ENCODE measurements at places on chromosomes 5 and 9. TPM values are rescaled to one million over a fixed set of nuclear protein-coding genes. Genes with fewer than 3 reads are reported as not detected.

DNA sequence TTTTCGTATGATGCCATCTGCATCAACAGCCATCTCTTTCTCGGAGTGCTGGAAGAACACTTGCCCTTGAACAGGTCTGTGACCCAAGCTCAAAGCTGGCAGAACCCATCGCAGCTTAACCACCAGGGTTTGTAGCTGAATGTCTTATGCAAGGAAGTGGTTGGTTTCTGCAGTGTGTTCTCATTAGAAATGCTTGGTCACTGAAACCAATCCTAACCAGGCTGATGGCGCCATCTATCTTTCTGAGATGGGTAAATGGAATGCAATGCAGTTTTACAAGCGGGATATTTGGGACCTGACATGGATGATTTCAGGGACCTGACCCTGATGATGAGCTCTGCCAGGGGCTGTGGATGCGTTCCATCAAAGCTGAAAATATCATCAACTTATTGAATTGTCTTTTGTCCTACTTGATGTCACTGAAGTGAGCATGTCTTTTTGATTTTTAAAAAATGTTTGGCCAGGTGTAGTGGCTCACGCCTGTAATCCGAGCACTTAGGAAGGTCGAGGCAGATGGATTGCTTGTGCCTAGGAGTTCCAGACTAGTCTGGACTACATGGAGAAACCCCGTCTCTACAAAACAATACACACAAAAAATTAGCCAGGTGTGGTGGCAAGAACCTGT lies 28.7 kb downstream of the DMRT3 start:
- peak; percentile 35 for DNase-seq

DNA sequence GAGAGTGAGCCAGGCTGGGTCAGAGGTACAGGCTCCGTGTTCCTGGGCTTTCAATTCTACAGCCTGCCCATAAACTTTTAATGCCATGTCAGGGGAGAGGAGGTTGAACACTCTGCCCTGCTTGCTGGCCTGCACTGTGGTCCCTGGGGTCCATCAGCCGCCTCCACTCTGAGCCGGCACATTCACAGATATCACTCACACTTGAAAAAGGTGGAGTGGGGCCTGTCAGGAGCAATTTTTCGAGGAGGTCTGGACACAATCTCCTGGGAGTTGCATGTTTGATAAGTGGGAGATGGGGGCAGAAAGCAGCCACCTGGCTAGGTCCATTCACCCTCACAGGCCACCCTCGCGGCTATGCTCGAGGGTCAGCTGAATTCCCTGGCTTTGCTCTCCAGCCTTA lies 22.9 kb downstream of the S1PR3 start:
- DNase-seq: no peak

GRCh38 chr5:43785198-43785597 lies 182.2 kb downstream of the NNT start:
- peak; percentile 18 for DNase-seq

DNA sequence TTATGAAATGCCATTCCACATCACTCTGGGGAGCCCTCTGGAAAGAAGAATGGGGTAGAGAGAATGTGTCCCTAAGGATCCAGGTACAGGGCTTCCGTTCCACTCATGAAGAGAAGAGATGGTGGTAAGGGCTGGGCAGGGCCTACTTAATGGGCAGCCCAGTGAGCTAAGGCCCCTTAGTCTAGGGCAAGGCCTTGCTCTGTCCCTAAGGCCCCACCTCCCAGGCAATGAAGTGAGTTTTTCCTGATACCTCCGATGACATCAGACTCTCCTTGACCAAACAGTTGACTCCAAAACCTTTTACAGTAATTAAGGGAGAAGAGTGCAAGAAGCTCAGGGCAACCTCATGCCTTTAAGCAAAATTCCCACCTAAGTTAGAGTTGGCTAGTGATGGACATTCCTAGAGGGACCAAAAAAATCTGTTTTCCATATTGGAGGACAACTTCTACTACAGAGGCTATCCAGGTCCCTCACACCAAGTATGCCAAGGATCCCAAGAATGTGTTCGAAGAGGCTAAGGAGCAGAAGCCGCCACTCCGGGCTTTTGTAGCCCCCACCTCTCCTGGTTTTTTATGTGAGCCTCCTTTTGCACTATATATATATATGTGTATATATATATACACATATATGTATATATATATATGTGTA lies 5.9 kb downstream of the KLF9 start:
- DNase-seq: no peak

GRCh38 chr9:106798016-106798799 lies 64.8 kb upstream of the ZNF462 start:
- DNase-seq: no peak

GRCh38 chr5:32777222-32777621 lies 66.1 kb downstream of the NPR3 start:
- no peak for DNase-seq

- DNase-seq: no peak
Observed at GRCh38 chr9:124098141-124098905, 86.8 kb downstream of the LHX2 start.

DNA sequence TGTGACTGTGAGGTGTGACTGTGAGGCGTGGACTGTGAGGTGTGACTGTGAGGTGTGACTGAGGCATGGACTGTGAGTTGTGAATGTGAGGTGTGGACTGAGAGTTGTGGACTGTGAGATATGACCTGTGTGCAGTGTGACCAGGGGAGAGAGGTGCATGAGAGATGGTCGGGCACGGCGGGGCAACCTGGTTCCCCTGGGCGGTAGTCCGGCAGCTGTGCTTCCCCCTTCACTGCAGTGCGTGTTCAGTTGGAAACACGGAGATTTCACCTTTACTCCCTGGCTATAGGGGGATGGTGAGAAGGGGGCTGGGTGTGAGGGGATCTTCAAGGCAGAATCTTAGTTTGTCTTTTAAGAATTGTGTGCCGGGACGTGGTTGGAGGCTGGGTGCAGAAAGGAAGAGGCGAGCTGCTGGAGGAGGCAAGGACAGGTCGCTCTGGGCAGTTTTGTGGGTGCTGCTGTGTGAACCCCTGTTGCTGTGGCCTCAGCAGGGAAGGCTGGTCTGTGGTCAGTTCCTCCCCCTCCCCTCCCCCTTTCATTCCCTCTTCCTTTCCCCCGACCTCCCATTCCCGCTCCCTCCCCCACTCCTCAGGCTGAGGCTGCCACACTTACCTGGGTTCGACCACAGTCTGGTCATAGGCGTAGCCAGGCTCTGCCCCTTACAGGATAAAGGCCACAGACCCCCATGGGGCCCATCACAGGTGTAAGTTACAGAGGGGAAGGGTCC lies 39.3 kb downstream of the CEP72 start:
- no peak for DNase-seq

DNA sequence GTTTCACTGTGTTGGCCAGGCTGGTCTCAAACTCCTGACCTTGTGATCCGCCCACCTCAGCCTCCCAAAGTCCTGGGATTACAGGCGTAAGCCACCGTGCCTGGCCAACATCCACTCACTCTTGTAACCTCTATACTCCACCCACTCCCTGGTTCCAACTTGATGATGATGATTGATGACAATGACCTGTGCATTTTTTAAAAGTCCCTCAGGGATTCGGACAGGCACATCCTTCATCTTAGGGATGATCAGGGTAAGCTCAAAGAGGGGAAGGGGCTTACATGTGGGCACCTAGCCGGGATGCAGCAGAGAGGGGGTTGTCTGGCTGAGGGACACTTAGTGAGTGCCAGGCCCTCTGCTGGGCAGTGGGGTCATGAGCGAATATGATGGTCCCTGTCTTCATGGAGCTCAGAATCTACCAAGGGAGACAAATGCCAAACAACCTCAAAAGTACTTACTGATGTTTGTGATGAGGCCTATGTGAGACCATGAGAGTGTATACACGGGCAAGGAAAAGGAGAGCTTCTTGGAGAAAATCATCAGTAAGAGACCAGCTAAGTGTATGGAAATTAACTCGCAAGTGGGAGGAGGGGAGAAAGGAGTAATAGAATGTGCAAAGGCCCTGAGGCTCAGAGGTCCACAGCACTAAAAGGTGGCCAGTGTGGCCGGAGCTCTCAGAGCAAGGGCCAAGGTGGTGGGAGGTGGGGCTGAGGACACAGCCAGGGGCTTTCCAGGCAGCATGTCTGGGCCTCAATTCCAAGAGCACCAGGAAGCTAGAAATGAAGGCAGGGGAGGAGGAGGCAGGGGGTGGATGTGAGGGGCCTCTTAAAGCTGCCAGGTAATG lies 27.4 kb downstream of the LHX2 start:
- no peak for DNase-seq

DNA sequence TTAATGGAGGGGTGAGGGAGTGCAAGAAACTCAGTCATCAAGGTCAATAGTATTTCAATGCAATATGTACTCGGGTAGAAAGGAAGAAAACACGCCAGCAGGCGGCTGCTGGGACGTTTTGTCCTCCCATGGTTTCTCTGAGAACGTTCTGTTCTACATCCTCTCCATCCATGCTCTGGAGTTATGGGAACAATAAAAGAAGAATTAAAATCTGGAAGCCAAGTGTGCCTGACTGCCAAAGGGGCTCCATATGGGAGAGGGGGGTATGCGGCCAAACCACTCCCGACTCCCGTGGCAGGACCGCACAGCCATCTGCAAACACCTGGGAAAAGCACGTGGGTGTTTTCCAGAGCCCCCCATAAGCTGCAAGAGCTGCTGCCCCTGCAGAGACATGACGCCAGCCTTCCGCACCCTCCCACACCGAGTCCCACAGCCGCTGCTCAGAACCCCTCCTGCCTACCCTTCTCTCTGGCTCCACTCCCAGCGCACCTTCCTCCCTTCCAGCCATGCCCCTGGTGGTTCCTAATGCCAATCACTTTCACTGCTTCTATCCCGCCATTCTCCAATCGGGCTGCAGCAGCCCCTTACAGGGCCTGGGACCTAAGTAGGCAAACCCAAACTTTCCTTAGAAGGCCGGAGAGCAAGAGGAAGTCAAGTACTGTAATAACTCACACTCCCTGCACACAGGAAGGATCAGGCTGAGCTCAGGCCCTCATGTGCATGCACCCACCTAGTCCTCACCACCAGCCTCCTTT lies 241.6 kb downstream of the SYK start:
- DNase-seq: no peak

GRCh38 chr5:167071981-167072610 lies 1219.3 kb upstream of the WWC1 start:
- DNase-seq: no peak

DNA sequence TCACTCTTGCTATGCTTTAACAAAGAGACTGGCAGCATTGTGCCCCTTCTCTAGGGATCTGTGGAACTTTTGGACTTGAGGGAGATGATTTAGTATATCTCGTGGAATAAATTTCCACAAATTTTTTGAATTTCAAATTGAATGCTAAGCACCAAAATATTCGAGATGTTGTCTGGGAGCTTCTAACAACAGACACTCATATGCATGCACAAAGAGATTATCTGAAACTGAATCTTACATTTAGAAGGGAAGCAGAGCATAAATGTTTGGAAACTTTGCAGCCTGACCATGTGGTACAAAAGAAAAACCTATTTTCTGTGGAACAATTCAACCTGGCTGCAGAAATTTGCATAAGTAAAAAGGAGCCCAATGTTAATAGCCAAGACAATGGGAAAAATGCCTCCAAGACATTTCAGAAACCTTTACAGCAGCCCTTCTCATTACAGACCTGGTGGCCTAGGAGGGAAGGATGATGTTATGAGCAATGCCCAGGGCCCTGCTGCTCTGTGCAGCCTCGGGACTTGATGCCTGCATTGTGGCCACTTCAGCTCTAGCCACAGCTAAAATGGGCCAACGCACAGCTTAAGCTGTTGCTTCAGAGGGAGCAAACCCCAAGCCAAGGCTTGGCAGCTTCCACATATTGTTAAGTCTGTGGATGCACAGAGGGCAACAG lies 285.8 kb upstream of the FAM174A start:
- DNase-seq: no peak

DNA sequence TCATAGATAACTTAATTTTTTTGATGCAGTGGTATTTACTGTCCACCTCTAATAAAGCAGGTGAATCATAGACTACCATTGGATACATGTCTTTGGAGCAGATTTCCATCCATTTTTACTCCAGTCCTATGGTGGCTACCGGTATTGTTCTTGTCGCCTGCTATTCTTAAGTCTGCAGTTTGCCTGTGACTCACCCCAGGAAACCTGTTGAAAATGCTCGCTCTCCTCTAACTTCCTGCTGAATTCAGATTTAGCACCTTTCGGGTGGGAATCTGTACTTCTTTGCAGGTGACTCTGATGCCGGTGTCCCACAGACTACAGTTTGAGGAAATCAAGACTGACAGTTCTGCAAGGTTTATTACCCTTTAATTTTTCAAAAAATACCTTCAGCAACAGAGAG lies 58.8 kb upstream of the DHFR start:
- DNase-seq: no peak

GRCh38 chr9:91771027-91771426 lies 179.0 kb downstream of the ROR2 start:
- no peak for DNase-seq

DNA sequence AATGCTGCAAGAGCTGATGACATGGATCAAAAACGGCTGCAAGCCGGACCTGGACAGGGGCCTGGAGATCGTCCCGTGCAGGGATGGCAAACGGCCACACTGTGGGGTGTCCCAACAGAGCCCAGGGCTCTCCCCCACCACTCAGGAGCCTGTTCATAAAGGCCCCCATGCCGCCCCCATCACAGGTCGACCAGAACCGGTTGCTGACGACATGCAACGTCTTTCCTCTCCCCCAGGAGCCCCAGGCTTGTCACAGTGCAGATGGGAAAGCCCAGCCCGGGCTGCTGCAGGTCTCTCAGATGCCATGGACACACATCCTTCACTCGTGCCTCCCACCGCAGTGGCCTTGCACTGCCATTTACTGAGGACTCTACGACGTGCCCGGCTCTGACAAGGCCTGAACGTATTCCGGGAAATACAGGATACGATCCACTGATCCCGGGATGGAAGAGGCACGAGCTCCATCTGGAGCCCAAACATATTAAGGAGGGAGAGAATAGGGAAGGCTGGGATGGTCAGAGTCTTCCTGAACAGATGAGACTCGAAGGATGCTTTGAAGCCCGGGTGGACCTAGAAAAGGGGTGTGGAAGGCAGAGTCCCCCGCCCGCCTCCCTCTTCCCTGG lies 76.5 kb upstream of the SARDH start:
- DNase-seq: no peak

GRCh38 chr9:112726428-112726827 lies 8.5 kb upstream of the INIP start:
- no peak for DNase-seq

- DNase-seq: no peak
Observed at GRCh38 chr9:8278048-8278447, 478.5 kb upstream of the DMAC1 start.

DNA sequence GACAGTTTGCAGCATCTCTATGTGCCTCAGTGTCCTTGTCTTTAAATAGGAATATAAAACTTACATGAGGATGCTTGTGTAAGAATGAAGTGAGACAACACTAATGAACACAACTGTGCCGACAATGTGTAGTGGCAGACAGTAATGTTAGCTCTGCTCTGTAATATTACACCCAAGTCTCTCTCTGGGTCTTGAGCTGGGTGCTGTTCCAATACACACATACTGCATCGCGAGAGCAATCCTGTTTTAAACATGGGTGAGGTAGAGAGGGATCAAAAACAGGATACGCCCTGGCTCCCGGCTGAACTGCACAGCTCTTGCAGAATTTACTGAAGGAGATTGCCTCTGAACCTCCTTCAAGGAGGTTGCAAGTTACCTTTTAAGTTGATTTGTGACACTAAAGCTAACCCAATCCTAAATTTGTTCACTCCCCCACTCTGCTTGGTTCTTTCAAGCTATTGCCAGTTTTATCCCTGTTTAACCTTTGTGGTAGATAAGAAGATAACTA lies 155.2 kb upstream of the ISL1 start:
- no peak for DNase-seq

The PCDHGA5 gene
- 6.0 TPM for total RNA-seq

The DIRAS2 gene
- 0.52 TPM for total RNA-seq

The ACOT12 gene
- total RNA-seq: not detected

The RAD1 gene
- total RNA-seq: 8.6 TPM

The OGN gene
- total RNA-seq: 2.6 TPM

The CCL27 gene
- not detected for total RNA-seq

The PRDM9 gene
- total RNA-seq: not detected

All from body of pancreas (tissue), 4 donors.